ENCODE measurements at places on chromosomes 12 and 14.

- no peak for DNase-seq
These were observed 45.5 kb upstream of the SELPLG start for GRCh38 chr12:108679106-108679681.

GRCh38 chr12:63911341-63911740 is 66.8 kb downstream of the SRGAP1 start:
- no peak for DNase-seq

DNA sequence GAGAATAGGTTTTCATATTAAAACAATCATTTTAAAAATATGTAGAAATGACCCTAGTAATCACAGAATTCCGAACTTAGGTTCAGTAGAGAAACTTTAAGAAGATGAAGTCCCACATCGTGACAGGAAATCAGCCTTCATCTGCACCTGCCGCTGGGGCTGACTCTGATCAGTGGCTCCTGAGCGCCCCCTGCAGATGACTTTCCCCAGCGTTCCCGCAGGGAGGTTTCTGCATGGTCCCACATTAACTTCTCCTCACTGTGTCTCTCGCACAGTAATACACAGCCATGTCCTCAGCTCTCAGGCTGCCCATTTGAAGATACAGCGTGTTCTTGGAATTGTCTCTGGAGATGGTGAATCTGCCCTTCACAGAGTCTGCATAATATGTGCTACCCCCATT is 1131.1 kb downstream of the TMEM121 start:
- peak; percentile 44 for DNase-seq

GRCh38 chr14:29311983-29312382 is 545.4 kb downstream of the FOXG1 start:
- DNase-seq: no peak

DNA sequence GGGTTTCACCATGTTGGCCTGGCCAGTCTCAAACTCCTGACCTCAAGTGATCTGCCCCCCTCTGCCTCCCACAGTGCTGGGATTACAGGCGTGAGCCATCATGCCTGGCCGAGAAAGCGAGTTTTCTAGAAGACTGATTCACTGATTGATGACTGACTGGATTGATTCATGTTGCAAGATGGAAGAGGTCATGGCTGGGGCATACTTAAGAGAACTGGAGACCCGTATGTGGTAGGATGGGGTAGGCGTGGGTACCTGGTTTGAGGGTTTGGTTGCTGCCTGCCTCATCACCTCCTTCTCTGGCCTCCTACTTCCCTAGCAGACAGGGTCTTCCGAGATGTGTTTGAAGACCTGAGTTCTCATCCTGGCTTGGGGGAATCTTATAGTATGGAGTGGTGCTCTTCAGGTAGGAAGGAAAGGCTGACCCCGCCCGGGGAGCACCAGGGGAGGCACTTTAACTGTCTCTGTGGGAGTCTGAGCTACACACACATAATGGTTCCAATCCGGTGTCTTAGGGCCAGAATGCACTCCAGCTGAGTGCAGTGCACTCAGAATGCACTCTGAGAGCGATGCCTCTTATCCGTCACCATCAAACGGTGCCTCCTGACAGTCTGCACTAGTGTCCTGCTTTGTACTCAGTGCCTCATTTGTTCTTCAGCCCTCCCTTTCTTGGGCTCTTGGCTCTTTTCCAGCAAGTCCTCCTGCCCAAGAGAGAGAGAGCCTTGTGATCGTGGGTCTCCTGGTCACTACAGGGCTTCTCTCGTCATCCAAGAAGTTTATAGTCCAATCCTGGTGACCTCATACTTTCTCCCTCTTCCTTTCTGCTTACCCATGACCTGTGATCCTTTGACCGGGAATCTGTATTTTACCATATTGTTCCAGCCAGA is 19.7 kb downstream of the PLEKHG3 start:
- DNase-seq: no peak

- DNase-seq: peak; percentile 45
These were observed 65.0 kb downstream of the SETD3 start for GRCh38 chr14:99415496-99416281.

- no peak for DNase-seq
These were observed 89.2 kb downstream of the ARF6 start for GRCh38 chr14:49982082-49982481.

DNA sequence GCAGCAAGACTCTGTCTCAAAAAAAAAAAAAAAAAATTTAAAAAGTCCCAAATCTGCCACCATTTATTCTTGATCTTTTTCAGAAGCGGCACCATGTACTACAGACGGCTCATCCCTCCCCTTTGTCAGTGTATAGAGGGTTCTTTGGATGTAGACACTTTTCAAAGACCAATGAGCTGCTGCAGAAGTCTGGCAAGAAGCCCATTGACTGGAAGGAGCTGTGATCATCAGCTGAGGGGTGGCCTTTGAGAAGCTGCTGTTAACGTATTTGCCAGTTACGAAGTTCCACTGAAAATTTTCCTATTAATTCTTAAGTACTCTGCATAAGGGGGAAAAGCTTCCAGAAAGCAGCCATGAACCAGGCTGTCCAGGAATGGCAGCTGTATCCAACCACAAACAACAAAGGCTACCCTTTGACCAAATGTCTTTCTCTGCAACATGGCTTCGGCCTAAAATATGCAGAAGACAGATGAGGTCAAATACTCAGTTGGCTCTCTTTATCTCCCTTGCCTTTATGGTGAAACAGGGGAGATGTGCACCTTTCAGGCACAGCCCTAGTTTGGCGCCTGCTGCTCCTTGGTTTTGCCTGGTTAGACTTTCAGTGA is 6.5 kb upstream of the ACACB start:
- DNase-seq: no peak

- DNase-seq: no peak
These were observed 301.3 kb upstream of the STXBP6 start for GRCh38 chr14:25351269-25351668.

- no peak for DNase-seq
These were observed 59.6 kb downstream of the FBXL14 start for GRCh38 chr12:1534748-1535147.

DNA sequence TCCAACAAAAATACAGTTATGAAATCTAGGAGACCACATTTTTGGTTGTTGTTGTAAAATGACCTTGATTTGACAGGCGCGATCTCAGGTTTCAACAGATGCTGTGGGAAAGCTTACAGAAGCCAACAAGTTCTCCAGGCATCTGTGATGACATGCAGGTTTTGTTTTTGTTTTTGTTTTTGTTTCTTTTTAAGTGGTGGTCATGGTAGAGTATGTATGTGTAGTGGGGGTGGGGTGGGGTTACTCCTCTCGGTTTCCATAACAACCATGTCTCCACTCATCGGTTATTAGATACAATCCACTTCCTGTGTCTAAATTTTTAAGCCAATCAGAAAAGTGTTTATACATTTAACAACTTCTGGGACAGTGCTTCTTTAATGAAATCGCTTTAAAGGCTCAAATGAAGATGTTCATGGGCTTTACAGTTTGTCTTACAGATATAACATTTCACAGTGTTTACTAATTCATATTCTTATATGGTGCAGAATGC is 199.9 kb upstream of the FOXN3 start:
- DNase-seq: no peak

DNA sequence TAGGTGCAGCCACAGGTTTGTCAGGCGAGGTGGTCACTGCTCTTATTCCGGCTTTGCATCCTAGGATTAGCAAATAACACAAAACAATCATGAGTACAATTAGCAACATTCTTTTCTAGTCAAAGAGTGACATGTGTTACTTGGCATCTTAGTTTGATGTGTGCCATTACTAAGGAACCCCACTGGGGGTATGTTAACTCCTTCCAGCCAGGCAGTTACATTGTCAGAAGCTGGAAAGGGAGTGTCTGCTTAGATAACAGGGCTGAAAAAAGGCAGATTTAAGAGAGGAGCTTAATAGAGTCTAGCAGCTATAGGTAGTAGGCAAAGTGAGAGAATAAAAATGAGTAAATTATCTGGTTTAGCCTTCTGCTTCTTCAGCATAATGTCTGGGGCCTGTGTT is 30.5 kb upstream of the METAP2 start:
- DNase-seq: no peak

DNA sequence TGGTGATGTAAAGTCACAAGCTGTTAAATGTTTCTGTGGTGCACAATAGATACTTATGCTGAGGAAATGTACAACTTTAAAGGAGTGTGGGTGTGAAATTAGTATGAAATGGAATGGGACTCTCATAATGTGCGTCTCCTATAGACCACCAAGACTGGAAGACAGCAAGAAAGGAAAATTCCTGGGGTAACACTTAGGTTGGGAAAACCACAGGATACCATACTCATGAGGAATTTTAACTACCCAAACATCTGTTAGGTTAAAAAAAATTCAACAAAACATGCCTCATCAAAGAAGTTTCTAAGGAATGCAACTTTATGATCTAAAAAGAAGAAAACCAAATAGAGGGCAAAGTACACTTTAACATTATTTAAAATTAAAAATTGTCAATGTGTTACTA is 113.7 kb upstream of the MYF6 start:
- DNase-seq: no peak

DNA sequence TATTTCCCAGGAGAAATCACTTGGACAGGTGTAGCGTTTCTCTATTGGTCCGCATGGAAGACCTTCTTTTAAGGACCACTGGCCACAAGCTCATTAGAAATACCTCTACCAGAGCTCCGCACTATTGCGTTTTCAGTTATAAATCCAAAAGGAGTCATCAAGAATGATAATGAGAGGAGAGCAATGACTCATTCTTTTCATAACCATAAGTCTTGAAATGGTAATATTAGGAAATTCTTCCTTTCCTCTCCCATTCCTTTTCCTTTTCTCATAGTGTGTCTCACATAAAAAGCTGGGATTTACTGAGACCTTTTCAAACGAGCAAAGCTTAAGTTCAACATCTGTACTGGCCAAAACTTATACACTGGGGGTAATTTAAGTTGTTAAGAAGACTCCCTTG is 215.7 kb downstream of the CPNE8 start:
- DNase-seq: no peak

DNA sequence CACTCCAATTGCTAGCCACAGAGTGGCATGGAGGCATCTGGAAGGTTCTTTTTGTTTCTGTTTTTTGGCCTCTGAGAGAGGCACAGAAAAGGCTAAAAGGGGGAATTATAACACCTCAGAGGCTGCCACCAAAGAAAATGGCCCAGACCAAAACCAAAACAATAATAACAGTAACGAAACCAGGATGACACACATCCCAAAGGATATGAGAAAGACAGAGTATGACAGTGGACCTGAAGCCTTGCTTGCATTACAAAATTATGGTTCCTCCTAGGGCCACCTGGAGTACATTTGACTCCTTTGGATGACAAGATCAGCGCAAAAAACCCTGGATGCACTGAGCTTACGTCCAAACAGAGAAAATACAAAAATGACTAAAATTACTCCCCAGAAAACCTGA is 152.7 kb downstream of the AEBP2 start:
- no peak for DNase-seq

DNA sequence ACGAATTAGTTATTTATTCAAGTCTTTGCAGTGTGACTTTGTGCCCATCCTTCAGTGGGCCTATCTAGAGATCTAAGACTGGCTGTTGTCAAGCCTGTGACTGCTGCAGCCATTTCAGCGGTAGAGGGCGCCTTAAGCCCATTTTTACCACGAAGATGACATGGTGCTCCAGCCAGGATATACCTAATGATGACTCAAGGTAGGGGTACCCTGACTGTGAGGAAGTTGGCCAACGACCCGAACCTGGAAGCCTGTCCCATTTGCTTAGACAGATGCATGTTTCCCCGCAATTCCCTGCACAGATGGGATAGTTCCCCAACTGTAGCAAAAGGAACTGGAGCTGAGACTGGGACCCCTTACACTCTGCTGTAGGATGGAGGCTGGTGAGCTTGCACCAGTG is 41.3 kb downstream of the RAB3IP start:
- DNase-seq: no peak

DNA sequence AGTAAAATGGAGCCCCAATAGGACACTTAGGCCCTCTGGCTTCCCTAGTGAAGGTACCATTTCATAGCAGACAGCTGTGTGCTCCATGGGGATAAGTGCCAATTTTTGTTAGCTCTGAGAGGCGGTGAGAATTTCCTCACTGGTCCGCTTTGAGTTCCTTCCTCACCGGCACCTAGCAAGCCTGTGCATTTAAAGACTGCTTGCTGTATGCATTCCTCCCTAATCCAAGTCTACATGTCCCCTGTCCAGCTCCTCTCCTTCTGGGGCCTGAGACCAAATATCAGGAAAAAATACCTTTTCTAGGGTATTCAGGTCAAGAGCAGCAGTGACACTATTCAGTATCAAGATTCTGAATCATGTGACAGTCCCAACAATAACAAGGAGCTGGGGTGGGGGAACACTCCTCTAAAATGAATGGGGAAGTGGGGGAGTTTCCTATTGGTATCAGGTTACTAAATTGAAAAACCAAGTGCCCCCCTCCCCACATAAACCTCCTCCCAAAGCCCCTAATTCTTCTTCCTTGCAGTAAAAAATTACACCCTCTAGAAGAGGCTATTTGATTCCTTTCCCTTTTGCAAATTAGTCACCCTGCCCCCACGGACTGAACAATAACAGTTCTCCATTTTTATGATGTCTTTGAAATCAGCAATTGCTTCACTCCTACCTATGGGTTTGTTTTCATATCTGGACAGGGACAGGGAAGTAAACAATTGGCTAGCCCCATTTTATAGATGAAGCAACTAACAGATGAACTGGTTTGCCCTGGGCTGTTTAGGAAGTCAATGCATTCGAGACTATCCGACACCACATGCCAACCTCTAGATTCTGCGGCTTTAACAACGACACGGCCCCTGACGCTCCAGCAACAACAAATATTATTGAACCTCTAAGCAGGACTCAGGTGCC is 28.9 kb downstream of the BCL11B start:
- no peak for DNase-seq

DNA sequence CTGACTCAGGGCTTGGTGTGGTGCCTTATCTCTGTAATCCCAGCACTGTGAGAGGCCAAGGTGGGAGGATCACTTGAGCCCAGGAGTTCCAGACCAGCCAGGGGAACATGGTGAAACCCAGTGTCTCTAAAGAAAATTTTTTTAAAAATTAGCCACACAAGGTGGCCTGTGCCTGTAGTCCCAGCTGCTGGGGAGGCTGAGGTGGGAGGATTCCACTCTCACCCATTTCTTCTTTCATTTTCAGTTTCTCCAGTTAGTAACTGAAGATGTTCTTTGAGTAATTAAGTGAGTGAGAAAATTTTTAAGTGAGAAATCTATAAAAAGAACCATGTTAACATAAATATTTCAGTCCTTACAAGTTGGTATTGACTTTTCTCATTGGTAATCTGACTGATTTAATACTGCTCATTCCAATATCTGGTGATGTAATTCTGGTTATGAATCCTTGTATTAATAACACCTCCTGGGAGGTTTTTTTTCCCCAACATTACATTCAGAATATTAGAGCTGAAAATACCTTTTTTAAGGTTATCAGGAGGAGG is 6.1 kb downstream of the METTL3 start:
- DNase-seq: no peak

Measured in effector CD8-positive, alpha-beta T cell (primary cell).